COLO829 (cell line): ENCODE measurements at places on chromosomes 11 and 22.

DNA sequence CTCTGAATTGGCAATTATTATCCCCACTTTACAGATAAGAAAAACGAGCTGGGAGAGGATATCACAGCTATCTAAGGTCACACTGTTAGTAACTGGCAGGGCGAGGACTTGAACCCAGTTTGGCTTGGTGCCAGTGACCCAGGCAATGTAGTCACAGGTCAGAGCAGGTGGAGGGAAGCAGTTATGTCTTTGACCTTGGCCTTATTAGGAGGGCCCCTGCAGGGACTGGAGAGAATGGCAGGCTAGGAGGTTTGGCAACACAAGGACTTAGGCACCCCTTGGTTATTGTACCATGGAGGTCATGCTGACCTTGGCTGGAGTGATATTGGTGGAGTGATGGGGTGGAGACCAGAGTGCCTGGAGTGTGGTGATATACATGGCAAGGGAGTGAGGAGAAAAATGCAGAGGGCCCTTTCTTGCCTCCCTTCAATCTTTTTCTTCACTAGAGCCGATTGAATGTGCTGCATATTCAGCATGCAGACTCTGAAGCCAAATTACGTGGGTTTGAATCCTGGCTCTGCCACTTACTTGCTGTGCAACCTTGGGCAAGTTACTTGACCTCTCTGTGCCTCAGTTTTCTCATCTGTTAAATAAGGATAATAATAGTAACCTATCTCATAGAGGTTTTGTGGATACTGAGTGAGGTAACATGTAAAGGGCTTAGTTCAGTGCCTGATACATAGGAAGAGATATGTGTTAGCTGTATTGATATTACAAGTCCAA, 92.7 kb upstream of the TBCEL start:
- DNase-seq: no peak

GRCh38 chr11:119094816-119095065, 6.9 kb downstream of the DPAGT1 start:
- no peak for DNase-seq

- DNase-seq: no peak
These were observed 393 bp downstream of the ST13 start for GRCh38 chr22:40855979-40856512.

- no peak for DNase-seq
These were observed 429.6 kb downstream of the BRD1 start for GRCh38 chr22:49398115-49398514.

DNA sequence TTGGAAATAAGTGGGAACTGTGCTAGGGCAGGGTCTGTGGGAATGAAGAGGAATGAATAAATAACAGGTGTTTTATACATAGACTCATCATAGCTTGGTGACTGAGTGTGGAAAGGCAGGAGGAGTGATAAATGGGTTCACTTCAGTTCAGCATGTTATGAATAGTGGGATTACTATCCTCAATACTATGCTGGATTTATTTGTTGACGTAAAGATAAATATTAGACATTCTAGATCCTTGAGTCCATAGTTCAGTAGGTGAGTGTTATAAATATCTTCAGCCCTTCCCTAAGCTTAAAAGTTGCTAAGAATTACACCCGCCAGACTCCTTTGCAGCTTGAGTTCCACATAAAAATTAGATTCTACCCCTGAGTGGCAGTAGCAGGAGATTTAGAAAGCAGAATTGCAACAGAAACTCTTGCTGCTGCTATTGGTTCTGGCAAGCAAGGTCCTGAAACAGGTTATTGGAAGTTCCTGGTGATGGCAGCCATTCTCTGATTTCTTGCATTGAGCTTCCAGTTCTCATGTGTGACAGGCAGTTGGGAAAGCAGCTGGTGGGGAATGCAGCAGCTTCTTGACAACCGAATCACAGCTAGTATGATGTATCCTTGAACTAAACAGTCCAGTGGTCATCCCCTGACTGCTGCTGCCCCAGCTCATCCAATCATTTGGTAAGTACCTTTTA, 1558.9 kb downstream of the FAM181B start:
- DNase-seq: no peak

- peak; percentile 45 for DNase-seq
These were observed at the start of gene APOBEC3H for GRCh38 chr22:39097098-39098020. Gene APOBEC3H, plus strand, starts transcription at chr22:39097244. Its CDS starts 3,035 bp downstream, at chr22:39100279.

DNA sequence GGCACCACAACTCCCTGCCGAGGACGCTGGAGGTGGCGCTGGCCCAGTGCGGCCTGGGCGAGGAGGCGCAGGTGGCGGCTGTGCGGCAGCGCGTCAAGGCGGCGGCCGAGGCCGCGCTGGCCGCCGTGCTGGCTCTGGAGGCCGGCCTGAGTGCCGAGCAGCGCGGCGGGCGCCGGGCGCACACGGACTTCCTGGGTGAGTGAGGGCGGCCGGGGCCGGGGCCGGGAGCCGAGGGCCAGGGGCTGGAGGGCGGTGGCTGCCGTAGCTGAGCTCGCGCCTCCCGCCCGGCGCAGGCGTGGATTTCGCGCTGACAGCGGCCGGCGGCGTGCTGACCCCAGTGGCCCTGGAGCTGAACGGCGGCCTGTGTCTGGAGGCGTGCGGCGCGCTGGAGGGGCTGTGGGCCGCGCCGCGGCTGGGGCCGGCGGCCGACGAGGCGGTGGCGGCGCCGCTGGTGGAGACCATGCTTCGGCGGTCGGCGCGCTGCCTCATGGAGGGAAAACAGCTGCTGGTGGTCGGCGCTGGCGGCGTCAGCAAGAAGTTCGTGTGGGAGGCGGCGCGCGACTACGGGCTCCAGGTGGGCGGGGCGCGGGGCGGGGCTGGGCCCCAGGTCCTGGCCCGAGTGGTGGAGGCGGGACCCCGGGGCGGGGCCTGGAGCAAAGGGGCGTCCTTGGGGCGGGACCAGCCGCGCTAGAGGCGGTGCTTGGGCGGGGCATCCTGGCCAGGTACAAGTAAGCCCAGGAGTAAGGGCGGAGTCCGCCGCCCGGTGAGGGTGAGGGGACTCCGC, 5.4 kb downstream of the CARNS1 start:
- peak; percentile 92 for DNase-seq

DNA sequence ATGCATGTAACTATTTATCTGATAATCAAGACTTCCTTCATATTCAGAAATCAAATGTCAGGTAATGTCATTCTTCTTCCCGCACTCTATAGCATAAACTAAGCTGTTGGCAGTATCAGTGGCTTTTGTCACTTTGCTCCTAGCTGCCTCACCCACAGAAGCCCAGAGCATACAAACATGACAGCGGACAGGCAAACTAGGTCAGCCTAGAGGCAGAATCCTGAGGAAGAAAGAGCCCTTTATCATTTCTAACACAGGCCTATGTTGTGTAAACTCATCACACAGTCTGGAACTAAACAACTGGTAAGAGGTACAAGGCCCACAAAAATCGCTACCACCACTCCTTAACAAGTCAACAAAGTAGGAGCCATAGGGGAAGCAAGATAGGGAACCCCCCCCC, 21.0 kb downstream of the GUCY1A2 start:
- no peak for DNase-seq
